Stimulated activated CD8-positive, alpha-beta memory T cell treated with anti-CD3 and anti-CD28 coated beads, Interleukin-15, amount 100 ng/mL, for 24 hours (primary cell): ENCODE measurements at places on chromosomes 2 and 18.

DNA sequence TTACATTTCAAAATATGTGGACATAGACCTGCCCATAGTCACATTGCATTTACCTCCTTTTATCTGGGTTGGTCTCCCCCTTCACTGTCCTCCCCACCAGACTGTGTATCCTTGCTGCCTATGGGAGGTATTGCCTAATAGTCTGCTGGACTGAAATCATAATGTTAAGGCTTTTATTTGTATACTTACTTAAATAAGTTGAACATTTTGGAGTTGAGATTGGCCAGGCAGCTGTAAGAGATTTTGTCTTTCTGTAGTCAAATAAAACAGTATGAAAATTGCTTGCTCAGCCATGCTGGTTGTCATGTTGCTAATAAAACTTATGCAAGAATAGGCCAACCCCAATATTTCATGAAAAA is 280.9 kb downstream of the PTPRM start:
- no peak for DNase-seq

- DNase-seq: no peak
Observed at GRCh38 chr18:36078751-36079529, 11.6 kb upstream of the RPRD1A start.

GRCh38 chr18:63187791-63188460 is 131.6 kb downstream of the BCL2 start:
- no peak for DNase-seq

- DNase-seq: no peak
Observed at GRCh38 chr18:54679318-54680149, 88.5 kb downstream of the DYNAP start.

GRCh38 chr2:73260338-73260984 is 23.8 kb downstream of the FBXO41 start:
- DNase-seq: no peak

GRCh38 chr2:30639836-30640235 is 167.4 kb downstream of the CAPN13 start:
- no peak for DNase-seq

- no peak for DNase-seq
Observed at GRCh38 chr18:26438980-26439379, 109.4 kb downstream of the KCTD1 start.

GRCh38 chr2:11742317-11742701 is 4.1 kb upstream of the LPIN1 start:
- no peak for DNase-seq
